ENCODE measurements at places on chromosomes 2 and 18. TPM values are rescaled to one million over a fixed set of nuclear protein-coding genes. Genes with fewer than 3 reads are reported as not detected.

ZC3H6 gene
- 7.6 TPM for total RNA-seq

ANKAR gene
- total RNA-seq = 2.4 TPM

COX5B gene
- total RNA-seq = 214 TPM

B3GNT2 gene
- total RNA-seq = 67.3 TPM

FAM110C gene
- 0.14 TPM for total RNA-seq

ZNF521 gene
- not detected for total RNA-seq

AP1S3 gene
- 10.5 TPM for total RNA-seq

SERPINB7 gene
- total RNA-seq = not detected

DNA sequence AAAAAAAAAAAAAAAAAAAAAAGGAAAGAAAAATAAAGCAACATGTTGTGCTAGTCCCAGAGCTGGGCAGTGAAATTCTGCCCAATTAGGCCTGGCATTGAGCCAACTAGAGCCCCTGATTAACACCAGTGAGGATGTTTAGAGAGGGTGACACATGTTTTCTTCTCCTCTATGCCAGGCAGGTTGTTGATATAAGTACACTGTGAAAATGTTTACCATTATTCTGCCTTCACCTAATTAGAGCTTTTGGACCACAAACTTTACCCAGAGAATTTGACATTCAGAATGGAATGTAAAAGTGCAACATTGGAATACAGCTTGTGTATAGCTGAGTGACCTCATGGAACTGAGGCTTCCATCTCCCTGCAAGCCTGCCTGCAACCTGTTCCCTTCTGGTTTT lies 95.9 kb upstream of the MSH2 start:
- no peak overlapping the region for H3K27ac ChIP-seq
- no peak overlapping the region for H3K4me3 ChIP-seq
- no peaks in the 10 kb centered on the region for H3K4me1 ChIP-seq
- H3K27me3 ChIP-seq = peaks cover 10% of the 10 kb centered on the region
- DNase-seq = no peak

- H3K36me3 ChIP-seq = no peaks in the 10 kb centered on the region
- no peaks in the 10 kb centered on the region for H3K27me3 ChIP-seq
- no peak for DNase-seq
These were observed 16.5 kb upstream of the ME2 start for GRCh38 chr18:50862401-50862800.

- no peak overlapping the region for H3K4me3 ChIP-seq
- H3K27ac ChIP-seq = no peak overlapping the region
- H3K4me1 ChIP-seq = peaks cover 11% of the 10 kb centered on the region
- no peaks in the 10 kb centered on the region for H3K27me3 ChIP-seq
- peaks cover 2% of the 10 kb centered on the region for H3K36me3 ChIP-seq
These were observed 153.0 kb downstream of the TMEM247 start for GRCh38 chr2:46632349-46632748.

- H3K27ac ChIP-seq = peak overlapping the region; percentile 91
- H3K27me3 ChIP-seq = no peaks in the 10 kb centered on the region
- H3K36me3 ChIP-seq = peaks cover 10% of the 10 kb centered on the region
- peak overlapping the region; percentile 52 for H3K4me3 ChIP-seq
- peak; percentile 62 for DNase-seq
These were observed 23.7 kb downstream of the TMEM127 start for GRCh38 chr2:96241900-96242611.

DNA sequence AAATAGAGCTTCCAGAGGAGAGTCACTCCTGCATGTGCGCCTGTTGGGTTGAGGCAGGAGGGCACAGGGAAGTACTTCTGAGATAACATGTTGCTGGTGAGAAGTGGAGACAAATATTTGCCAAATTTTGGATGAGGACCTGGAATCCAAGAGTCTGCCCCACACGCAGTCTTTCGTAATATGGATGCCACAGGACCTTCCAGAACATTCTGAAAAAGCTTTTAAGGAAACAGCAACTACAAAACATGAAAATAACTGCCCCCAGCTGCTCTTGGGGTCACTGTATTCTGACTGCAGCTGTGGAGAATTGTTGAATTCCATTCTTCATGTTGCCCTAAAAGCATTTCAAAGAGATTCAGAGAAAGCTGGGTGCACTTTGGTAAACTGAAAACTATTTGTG lies 227.5 kb downstream of the C1D start:
- no peak overlapping the region for H3K27ac ChIP-seq
- peaks cover 8% of the 10 kb centered on the region for H3K27me3 ChIP-seq
- no peaks in the 10 kb centered on the region for H3K4me1 ChIP-seq
- H3K4me3 ChIP-seq = no peak overlapping the region
- no peaks in the 10 kb centered on the region for H3K36me3 ChIP-seq

GRCh38 chr2:62672601-62673000 lies 32.9 kb upstream of the EHBP1 start:
- H3K4me3 ChIP-seq = no peak overlapping the region
- DNase-seq = no peak
- no peaks in the 10 kb centered on the region for H3K4me1 ChIP-seq
- no peak overlapping the region for H3K27ac ChIP-seq

DNA sequence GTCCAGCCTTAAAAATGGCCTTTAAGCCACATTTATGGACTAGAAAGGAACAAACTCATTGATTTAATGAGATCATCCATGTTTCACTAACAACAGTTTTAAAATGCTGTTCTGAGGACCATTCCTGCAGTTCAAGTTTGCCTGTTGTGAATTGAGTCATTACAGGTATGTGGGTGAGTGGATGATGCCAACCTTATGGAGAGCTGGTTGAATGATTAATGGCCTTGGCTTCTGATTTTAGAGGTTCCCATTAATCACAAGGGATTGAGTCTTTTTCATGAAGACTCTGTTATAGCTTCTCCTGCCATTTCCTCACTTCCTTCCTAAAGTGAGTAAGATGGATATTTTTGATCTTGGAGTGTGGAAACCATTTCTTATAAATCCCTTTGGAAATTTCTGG lies 459.8 kb upstream of the SLC14A2 start:
- no peaks in the 10 kb centered on the region for H3K4me1 ChIP-seq
- H3K27ac ChIP-seq = no peak overlapping the region
- no peaks in the 10 kb centered on the region for H3K36me3 ChIP-seq
- no peak for DNase-seq
- H3K4me3 ChIP-seq = no peak overlapping the region

DNA sequence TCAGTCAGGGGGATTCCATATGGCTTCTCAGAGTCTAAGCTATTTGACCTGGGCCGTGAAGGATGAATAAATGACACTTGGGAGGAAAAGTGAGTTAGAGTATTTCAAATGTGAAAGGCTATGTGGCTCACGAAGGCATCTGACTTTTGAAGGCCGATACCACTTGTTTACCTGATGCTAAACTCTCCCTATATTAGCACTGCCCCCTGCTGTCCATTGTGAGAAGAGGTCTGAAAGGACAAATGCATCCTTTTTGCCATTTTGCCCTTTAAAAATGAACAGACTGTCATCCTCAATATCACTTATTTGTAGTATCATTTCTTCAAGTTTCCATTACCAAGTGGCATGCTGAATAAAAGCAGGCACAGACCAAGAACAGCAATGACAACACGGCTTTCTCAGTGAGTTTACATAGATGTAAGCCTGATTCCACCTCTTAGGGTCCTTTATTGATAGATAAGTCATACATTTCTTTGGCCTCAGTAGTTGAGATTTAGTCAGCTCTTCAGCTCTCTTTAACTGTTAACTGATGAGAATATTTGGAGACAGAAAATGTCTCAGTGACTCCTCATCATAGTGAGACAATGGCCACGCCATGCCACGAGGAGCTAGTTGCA lies 40.1 kb downstream of the DOCK10 start:
- H3K4me1 ChIP-seq = peaks cover 79% of the 10 kb centered on the region
- H3K4me3 ChIP-seq = peak overlapping the region; percentile 35
- H3K27ac ChIP-seq = peak overlapping the region; percentile 77
- DNase-seq = peak; percentile 59
- no peaks in the 10 kb centered on the region for H3K27me3 ChIP-seq

DNA sequence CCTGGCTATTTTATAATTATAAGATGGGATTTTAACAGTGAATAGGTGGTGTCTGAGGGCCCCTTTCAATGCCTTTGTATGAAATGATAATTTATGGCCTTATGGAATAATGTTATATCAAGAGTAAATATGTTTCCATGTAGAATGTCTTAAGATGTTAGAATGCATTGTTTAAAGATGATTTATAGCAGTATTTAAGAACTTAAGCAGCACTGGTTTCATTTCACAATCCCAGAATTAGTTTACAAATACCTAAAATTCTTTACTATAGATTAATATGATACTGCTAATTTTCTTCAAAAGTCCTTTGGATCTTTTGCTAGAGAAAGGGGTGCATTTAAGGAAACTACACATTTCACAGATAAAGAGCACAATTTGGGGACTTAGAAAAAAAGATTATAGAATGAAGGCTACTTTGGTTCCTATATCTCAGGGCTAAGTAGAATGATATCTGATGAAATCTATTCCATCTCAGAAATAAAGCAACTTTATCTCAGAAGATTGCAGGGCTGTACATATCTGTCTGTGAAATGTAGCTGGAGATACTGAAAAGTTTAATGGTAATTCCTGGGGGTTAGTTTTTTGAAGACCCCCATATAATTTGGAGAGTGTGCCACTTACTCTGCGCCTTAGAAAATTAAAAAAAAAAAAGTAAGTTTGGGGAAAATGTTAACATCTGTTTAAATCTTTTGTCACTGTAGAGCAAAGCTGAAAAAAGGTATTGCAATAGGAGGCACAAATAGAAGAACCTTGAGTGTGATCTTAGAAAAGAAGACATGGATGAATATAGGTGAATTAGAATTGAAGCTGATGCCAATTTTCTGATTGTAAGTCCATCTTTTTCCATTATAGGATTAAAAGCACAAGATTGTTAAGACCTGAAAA lies 123.4 kb downstream of the GULP1 start:
- no peaks in the 10 kb centered on the region for H3K4me1 ChIP-seq
- H3K27ac ChIP-seq = no peak overlapping the region
- H3K36me3 ChIP-seq = no peaks in the 10 kb centered on the region
- H3K4me3 ChIP-seq = no peak overlapping the region
- no peak for DNase-seq

DNA sequence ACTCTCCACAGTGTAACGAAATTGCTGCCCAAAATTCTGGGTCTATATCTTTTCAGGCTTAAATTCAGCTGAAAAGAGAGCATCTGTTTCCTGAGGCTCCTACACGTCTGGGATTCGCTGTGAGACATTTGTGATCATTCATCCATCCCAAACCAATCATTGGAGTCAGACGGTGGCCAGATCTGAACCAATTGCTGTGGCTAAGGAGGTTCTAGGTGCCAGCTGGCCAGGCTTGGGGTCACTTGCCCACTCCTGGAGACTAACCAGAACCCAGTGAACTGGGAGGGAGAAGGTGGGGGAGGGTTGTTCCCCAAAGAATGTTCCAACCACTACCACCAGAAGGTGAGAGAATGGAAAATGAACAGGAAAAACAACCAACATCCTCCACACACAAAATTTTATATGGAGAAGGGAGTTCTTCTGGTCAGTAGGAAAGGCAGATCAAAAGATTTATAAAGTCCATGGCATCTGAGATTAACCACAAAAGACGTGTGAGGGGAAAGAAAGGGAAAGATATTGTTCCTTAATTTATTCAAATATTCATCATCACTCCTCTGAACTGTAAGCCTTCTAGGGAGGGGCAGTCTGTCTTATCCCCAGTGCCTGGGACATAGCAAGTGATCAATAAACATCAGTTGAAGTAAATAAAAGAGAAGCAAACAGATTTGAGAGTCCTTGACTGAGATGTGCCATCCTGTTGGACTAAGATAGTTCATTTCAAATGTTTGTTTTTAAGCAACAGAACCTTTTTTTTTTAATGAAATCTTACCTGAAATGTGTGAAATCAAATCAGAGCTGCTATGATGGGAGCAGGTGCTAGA lies 3.0 kb upstream of the RTKN start:
- H3K4me3 ChIP-seq = no peak overlapping the region
- DNase-seq = no peak
- H3K27me3 ChIP-seq = peaks cover 35% of the 10 kb centered on the region
- H3K4me1 ChIP-seq = peaks cover 5% of the 10 kb centered on the region

GRCh38 chr2:158191076-158191895 lies 89.6 kb downstream of the UPP2 start:
- peaks cover 36% of the 10 kb centered on the region for H3K27me3 ChIP-seq
- peaks cover 31% of the 10 kb centered on the region for H3K4me1 ChIP-seq
- peak overlapping the region; percentile 32 for H3K4me3 ChIP-seq
- H3K27ac ChIP-seq = peak overlapping the region; percentile 73
- no peaks in the 10 kb centered on the region for H3K36me3 ChIP-seq
- peak; percentile 38 for DNase-seq

- peaks cover 34% of the 10 kb centered on the region for H3K36me3 ChIP-seq
- H3K27ac ChIP-seq = no peak overlapping the region
- no peak overlapping the region for H3K4me3 ChIP-seq
- peaks cover 46% of the 10 kb centered on the region for H3K4me1 ChIP-seq
These were observed 138.9 kb downstream of the HAUS1 start for GRCh38 chr18:46243095-46243494.

GRCh38 chr2:232058931-232059330 lies 97.4 kb downstream of the DIS3L2 start:
- H3K36me3 ChIP-seq = peaks cover 23% of the 10 kb centered on the region
- no peak overlapping the region for H3K4me3 ChIP-seq

DNA sequence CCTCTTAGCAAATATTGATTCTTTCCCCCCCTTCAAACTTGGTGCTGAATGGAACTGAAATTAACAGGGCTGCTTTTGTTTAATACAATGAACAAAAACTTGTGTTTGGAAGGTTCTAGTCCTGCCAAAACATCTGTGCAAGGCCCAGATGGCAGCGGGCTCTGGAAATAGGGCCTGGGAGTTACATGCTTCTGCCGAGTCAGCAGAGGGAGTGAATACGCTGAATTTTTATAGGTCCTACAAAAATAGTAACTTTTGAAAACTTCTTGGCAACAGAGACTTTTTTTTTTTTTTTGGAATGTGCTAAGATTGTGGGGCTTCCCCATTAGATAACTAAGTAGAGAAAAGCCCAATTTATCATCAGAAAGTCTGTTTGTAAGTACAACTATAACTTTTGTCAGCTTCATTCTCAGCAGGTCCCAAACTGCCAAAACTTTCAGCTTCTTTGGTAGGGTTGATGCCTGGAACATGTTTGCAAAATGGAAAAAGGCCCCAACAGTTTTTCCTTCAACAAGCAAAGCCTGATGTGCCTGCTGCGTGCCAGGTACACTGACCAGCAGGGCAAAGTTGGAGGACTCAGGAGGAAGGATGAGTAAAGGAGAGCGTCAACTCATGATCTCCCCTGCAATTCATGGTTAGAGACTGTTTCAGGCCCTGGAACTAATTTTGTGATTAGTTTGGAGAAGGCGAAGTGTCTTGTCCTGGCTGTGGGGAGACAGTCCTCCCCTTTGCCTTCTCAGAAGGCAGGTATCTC lies 45.1 kb upstream of the HDAC4 start:
- DNase-seq = no peak
- no peak overlapping the region for H3K27ac ChIP-seq
- no peak overlapping the region for H3K4me3 ChIP-seq
- H3K36me3 ChIP-seq = no peaks in the 10 kb centered on the region
- H3K4me1 ChIP-seq = peaks cover 9% of the 10 kb centered on the region

- H3K4me1 ChIP-seq = peaks cover 29% of the 10 kb centered on the region
- H3K27ac ChIP-seq = no peak overlapping the region
- no peak for DNase-seq
- H3K4me3 ChIP-seq = peak overlapping the region; percentile 77
These were observed 6.6 kb downstream of the DLX2 start for GRCh38 chr2:172095905-172096625.
